CD8-positive, alpha-beta memory T cell (primary cell): ENCODE measurements at places on chromosomes 7 and 10. TPM values are rescaled to one million over a fixed set of nuclear protein-coding genes. Genes with fewer than 3 reads are reported as not detected.

DNA sequence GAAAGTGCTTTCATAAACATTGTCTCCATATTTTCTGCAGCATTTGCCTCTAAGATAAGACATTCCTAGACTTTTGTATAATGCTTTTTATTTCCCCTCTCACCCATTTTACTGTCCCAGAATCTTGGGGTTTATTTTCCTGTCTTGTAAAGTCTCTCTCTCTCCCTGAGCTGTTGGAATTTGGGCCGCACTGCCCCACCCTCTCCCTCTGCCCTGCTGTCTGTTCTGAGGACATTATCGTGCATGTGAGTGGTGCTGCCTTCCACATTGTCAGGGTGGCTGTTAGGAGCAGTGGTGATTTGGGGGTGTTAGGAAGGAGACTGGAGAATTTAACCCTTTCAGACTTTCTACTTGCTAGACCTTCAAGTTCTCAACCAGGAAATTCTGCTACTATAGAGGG lies 16.7 kb downstream of the LRMDA start:
- no peaks in the 10 kb centered on the region for H3K4me1 ChIP-seq
- no peaks in the 10 kb centered on the region for H3K27me3 ChIP-seq
- DNase-seq, result no peak
- no peak overlapping the region for H3K4me3 ChIP-seq

DNA sequence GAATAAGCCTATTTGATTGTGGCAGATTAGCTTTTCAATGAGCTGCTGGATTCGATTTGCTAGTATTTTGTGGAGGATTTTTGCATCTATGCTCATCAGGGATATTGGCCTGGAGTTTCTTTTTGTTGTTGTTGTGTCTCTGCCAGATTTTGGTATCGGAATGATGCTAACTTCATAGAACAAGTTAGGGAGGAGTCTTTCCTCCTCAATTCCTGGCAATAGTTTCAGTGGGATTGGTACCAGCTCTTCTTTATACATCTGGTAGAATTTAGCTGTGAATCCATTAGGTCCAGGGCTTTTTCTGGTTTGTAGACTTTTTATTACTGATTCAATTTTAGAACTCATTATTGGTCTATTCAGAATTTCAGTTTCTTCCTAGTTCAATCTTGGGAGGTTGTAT lies 43.4 kb upstream of the KLF14 start:
- H3K27me3 ChIP-seq, result peaks cover 5% of the 10 kb centered on the region
- DNase-seq, result no peak
- no peak overlapping the region for H3K4me3 ChIP-seq

Gene WDR11
- 34.8 TPM for total RNA-seq

DNA sequence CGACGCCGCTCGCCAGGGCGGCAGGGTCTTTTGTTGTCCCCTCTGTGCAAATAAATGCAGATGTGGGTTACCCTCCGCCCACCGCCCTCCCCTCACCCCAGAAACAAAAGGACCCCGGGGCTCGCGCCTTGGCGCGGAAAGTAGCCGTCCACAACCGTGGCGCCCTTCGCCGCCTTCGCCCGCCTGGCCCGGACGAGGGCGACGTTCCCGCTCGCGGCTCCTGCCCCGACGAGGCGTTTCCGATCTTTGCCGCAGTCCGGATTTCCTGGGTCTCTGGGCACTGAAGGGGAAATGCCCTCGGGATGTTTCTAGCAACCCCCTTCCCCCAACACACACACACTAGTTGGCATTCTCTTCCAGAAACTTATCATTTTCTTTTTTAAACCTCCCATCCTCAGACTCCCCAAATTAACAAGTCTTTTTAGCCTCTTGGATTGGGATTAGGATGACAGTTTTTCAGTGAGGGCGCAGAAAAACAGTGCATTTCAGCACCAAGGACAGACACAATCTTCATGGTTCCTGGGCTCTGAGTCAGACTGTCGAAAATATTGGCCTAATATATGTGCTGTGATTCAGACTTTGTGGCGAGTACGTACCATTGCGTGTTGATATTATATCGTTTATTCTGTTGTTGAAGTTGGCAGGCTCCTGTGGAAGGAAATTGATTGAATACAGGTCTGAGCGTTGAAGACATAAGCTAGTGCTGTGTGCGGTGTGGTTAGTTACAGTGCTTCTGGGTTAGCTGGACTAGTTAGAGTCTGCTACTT lies 771 bp downstream of the PHYHIPL start:
- no peaks in the 10 kb centered on the region for H3K36me3 ChIP-seq
- no peak overlapping the region for H3K27ac ChIP-seq
- DNase-seq, result no peak
- no peak overlapping the region for H3K4me3 ChIP-seq

GRCh38 chr7:96415293-96415940 lies 93.5 kb upstream of the SLC25A13 start:
- H3K4me1 ChIP-seq, result no peaks in the 10 kb centered on the region
- H3K27me3 ChIP-seq, result no peaks in the 10 kb centered on the region
- H3K36me3 ChIP-seq, result no peaks in the 10 kb centered on the region
- H3K4me3 ChIP-seq, result no peak overlapping the region
- no peak for DNase-seq
- H3K27ac ChIP-seq, result no peak overlapping the region

GRCh38 chr7:26609082-26609481 lies 255.3 kb downstream of the SKAP2 start:
- H3K4me3 ChIP-seq, result no peak overlapping the region
- no peaks in the 10 kb centered on the region for H3K27me3 ChIP-seq
- H3K27ac ChIP-seq, result no peak overlapping the region
- no peaks in the 10 kb centered on the region for H3K4me1 ChIP-seq
- no peaks in the 10 kb centered on the region for H3K36me3 ChIP-seq
- no peak for DNase-seq

DNA sequence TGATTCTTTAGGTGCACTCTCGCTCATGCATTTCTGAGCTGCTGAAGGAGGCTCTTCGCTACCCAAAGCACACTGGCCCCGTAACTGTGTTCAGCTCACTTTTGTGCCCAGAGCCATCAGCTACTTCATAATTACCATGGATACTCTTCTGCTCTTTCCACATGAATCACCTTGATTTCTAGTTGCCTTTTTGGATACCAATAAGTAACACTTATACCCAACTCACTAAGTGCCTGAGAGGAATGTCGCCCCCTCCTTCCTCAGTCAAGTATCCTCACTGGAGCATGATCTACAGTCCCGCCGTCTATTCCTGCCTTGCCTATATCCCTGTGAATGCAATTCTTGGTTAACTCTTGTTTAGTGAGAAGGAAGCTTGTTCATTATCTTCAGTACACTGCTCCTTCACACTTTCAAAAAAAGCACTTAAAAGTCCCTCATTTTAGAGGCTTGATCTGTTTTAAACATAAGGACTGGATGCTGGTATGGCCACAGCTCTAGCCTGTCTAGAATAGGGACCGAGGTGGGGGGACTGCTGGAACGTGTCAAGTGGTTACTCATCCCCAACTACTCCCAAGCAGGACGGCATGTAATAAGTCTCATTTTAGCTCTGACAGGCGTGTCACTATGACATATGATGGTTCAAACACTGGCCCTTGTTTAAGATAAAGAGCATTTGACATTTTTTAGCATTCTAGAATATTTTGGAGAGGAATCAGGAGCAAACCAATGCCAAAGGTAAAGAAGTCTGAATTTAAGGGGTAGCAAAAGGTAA lies 23.7 kb downstream of the SVIL start:
- H3K27ac ChIP-seq, result no peak overlapping the region
- no peaks in the 10 kb centered on the region for H3K36me3 ChIP-seq
- DNase-seq, result no peak
- H3K27me3 ChIP-seq, result no peaks in the 10 kb centered on the region

- DNase-seq, result no peak
- H3K27me3 ChIP-seq, result no peaks in the 10 kb centered on the region
- peaks cover 13% of the 10 kb centered on the region for H3K36me3 ChIP-seq
- H3K4me3 ChIP-seq, result no peak overlapping the region
- H3K27ac ChIP-seq, result no peak overlapping the region
Observed at GRCh38 chr10:31906039-31906438, 22.6 kb downstream of the ARHGAP12 start.

Gene FBXL13
- 0.66 TPM for total RNA-seq

GRCh38 chr10:112366992-112367391 lies 6.9 kb upstream of the ACSL5 start:
- no peak for DNase-seq
- no peak overlapping the region for H3K27ac ChIP-seq
- no peak overlapping the region for H3K4me3 ChIP-seq
- H3K36me3 ChIP-seq, result no peaks in the 10 kb centered on the region

DNA sequence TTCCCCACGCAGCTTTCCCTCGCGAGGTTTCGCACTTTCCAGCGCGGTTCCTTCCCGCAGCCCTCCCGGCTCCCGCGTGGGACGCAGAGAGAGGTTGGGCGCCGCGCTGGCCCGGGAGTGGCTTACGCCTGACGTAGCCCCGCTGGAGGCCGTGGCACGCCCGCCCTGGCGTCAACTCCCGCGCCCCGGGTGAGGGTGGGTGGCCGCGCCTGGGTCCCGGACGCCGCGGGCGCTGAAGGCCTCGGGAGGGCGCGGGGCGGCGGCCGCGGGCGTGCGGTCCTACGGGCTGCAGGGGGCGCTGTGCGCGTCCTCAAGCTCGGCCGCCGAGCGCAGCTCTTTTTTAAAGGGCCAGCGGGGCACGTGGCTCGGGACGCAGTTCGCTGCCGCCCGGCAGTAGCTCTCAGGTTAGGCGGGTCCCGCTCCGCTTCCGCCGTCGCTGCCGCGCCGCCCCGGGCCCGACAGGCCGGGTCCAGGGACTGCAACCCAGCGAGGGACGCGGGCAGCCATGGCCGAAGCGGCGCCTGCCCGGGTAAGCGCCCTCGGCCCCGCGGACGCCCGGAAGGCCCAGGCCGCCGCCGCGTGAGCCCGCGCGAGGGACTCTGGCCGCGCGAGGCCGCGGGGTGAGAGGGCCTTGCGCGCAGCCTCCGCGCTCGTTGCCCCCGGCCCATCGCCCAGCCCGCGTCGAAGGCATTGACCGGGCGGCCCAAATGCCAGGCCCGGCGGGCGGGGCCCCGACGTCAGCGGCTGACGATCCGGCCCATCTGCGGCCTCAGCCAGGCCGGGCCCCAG lies at the start of gene ZNF783:
TSS of gene ZNF783 (plus strand) at position 368 of the 789 bp plus-strand sequence. CDS start at position 506, 138 bp downstream.
- H3K27ac ChIP-seq, result peak within 1 kb of the TSS; percentile 50
- H3K36me3 ChIP-seq, result peaks cover 11% of the 10 kb centered on the region
- peaks cover 24% of the 10 kb centered on the region for H3K4me1 ChIP-seq
- peak; percentile 87 for DNase-seq

Gene TMEM270
- not detected for total RNA-seq

Gene GATA3
- total RNA-seq, result 48.9 TPM

- H3K36me3 ChIP-seq, result no peaks in the 10 kb centered on the region
- no peaks in the 10 kb centered on the region for H3K4me1 ChIP-seq
- H3K4me3 ChIP-seq, result no peak overlapping the region
Observed at GRCh38 chr7:113197274-113197673, 78.9 kb upstream of the SMIM30 start.

DNA sequence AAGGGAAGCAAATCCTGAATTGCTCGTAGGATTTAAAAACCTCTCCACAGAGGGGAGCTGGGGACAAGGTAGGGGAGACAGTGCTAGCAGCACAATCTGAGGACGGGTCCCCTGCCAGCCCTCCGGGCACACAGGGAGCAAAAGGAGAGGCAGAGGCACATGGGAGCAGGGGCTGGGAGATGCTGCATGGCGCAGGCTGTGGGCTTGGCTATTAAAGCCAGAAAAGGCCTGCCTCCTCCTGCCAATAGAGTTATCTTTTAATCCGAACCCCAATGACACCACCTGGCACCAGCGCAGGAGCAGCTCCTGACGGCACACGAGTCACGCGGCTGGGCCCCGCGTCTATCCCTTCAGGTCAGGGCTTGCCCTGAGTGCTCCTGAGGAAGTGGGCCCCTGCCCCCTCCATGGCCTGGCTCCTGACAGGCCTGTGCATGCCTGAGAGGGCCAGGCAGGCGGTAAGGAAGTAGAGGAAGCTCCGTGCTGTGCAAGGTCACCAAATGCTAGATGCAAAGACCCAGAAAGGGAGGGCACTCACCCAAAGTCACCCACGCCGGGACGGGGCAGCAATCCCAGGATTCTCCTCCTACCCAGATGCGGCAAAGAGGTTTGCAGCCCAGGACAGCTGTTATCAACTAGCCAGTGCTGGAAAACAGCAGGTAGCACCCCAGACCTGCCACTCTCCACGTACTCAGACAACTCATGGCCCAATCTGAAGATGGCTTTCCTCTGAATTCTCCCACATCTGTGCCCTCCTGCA lies 28.1 kb downstream of the DLG5 start:
- H3K4me3 ChIP-seq, result no peak overlapping the region
- H3K36me3 ChIP-seq, result no peaks in the 10 kb centered on the region
- H3K27ac ChIP-seq, result no peak overlapping the region
- no peak for DNase-seq
- no peaks in the 10 kb centered on the region for H3K27me3 ChIP-seq

Gene STOX1
- total RNA-seq, result 0.29 TPM

Gene TMEM139
- total RNA-seq, result 0.90 TPM

GRCh38 chr10:129971381-129972144 lies 7.5 kb upstream of the EBF3 start:
- no peak overlapping the region for H3K27ac ChIP-seq
- no peaks in the 10 kb centered on the region for H3K36me3 ChIP-seq
- H3K27me3 ChIP-seq, result peaks cover 24% of the 10 kb centered on the region
- H3K4me3 ChIP-seq, result no peak overlapping the region

Gene CYP3A7
- total RNA-seq, result not detected

Gene SMO
- total RNA-seq, result 0.33 TPM

- no peak overlapping the region for H3K27ac ChIP-seq
- no peaks in the 10 kb centered on the region for H3K4me1 ChIP-seq
- no peaks in the 10 kb centered on the region for H3K36me3 ChIP-seq
- no peak overlapping the region for H3K4me3 ChIP-seq
Observed at GRCh38 chr10:83373671-83374070, 765.6 kb upstream of the GHITM start.

GRCh38 chr10:47311193-47311931 lies 10.9 kb upstream of the GDF2 start:
- peak; percentile 73 for DNase-seq

GRCh38 chr7:5484921-5485320 lies 61.3 kb upstream of the TNRC18 start:
- H3K27ac ChIP-seq, result no peak overlapping the region
- no peaks in the 10 kb centered on the region for H3K27me3 ChIP-seq
- DNase-seq, result no peak
- H3K4me3 ChIP-seq, result no peak overlapping the region
- no peaks in the 10 kb centered on the region for H3K36me3 ChIP-seq
